ENCODE measurements at places on chromosomes 3 and 15.

DNA sequence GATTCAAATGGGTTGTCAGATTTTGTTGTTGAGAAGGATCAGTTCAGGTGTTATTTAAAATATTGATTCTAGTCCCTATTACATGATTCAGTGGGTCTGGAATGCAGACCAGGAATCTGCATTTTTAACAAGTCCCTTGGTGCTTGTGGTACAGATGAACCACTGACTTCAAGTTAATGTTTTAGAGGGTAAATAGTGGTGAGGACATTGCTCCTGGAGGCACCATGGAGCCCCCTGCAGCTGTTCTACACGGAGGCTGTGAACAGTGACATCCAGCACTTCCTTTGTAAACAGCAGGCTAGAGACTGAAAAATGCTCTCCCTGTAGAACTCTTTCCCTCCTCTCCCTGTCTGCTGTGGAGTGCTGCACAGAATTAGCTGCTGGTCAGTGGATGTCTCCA, 4.8 kb upstream of the FSIP1 start:
- no peak for DNase-seq

DNA sequence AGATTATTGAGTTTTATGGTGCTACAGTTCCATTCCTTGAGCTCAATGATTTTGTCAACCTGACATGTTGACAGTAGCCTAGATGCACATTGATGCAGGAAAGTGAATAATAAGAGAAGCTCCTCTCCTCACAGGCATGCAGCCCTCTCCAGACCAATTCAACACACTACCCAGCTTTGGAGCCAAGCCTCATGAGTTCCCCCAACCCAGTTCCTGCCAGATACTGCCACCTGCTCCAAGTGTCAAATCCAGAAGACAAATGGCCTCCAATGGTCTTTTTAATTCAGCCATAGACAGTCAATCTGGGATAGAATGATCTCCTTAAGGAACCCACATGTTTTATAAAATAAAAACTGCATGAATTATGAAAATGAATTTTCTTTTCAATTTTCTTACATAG, 83.7 kb upstream of the ARHGEF3 start:
- no peak for DNase-seq

GRCh38 chr3:107641572-107642307, 119.0 kb downstream of the BBX start:
- DNase-seq = no peak

DNA sequence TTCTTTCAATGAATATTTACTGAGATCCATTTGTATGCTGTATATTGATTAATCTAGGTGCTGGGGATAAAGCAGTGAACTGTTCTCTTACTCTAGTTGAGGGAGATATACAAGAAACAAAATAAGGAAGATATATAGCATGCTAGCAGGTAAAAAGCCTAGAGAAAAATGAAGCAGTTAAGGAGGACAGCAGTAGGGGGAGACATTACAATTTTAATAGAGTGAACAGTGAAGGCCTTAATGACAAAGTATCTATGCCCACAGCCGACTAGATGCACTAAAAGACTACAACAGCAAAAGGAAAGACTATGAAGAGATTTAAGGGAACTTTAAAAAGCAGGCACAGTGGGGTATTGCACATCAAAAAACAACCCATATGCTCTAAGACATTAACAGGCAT, 81.4 kb downstream of the XRN1 start:
- no peak for DNase-seq

DNA sequence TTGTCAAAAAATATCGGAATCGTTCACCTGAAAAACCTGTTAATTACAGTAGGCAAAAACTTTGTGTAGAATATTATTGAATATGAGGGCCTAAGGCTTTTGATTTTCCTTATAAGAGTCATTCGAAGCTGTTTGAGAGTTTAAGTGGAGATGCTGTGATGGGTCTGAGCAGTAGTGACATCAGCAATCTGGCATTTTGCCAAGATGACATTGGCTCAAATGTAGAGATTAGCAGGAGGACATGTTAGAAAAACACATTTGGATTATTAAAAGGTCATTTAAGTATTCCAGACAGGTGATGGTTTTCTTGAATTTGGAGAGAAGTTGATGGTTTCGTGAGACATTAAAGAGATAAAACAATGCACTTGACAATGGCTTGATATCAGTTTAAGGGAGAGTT, 12.9 kb downstream of the OR5AC2 start:
- DNase-seq = no peak

- DNase-seq = no peak
These were observed 29.5 kb downstream of the GALNT15 start for GRCh38 chr3:16203671-16204629.

DNA sequence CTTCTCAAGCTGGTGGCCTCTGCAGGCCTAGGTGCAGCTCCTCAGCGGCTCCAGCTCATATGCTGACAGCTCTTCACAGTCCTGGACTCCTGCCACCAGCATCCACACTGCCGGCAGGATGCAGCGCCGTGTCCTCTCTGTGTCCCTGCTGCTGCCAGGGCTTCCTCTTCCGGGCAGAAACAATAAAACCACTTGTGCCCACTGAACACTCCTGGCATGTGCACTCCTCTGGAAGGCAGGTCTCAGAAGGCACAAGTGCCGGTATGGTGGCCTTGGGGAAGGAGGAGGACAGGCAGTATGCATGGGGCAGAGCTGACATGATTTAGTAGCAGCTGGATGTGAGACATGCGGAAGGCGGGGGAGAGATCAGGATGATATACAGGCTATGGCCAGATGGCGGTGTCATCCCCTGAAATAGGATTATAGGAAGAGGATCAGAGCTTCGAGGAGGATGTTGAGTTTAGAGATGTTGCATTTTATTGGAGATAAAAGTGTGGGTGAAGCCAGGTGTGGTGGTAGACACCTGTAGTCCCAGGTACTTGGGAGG, 7.5 kb upstream of the MAN2A2 start:
- no peak for DNase-seq

DNA sequence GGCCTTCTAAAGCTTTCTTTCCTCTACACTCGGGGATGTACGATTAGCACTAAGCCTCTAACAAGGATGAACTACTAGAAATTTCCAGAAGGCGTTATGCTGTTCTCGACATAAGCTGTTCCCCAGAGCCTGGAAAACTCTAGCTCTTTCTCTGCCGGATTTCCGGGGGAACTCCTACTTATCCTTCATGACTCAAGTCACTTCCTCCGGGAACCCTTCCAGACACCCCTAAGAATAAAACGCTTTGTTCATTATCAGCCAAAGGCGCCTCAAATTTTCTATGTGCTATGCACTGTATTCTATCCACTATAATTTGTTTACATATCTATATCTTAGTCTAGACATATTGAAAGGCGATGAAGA, 455 bp upstream of the SNAP23 start:
- no peak for DNase-seq

DNA sequence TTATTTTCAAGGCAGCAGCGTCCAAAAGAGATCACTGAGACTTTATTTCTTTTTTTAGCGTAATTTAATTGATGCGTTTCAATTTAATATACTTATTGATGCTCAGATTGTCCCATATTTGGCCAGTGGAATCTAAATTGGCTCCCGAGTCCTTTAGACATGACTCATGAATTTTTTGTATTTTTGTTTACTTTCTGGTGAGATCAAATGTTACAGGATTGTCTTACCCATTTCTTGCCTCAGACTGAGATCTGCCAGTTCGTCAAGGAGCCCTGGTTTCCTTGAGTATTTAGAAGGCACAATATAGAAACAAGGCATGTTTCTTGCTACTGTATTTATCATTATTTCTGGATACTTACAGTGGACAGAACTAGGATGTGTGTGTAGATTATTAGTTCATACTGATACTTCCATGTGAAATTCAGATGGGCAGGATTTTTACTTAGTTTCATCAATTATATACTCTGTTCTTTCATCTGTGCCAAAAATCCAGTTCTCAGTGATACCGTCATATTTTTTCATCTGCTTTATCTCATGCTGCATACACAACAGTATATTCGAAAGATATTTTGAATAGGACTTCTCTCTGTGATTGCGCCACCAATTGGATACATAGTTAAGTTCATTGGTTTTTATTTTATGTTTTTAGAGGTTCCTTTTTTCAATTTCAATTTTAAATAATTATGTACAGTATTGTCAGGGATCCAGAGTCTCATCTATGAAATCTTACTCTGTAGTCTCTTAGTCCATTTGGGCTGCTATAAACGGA, 436.9 kb upstream of the C2CD4B start:
- no peak for DNase-seq

GRCh38 chr3:193719735-193720134, 126.7 kb downstream of the OPA1 start:
- no peak for DNase-seq

GRCh38 chr3:146493761-146494160, 24.4 kb upstream of the PLSCR2 start:
- DNase-seq = no peak

DNA sequence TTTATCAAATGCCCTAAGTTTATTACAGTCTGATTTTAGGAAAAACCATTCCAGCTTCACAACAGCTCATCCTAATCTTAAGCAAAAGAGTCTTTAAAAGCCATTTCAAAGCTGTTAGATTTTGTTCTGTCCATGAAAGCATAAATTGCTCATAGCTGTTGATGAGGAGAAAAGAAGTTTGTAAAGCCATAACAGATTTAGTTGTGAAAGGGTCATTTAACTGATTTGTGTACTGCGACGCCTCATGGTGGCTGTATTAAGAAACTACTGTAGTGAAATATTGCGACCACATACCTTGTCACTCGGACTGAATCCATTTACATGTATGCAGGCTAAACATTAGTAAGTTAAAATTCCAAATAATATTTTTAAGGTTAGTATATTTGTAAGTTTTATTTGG, 20.9 kb downstream of the BBX start:
- no peak for DNase-seq

DNA sequence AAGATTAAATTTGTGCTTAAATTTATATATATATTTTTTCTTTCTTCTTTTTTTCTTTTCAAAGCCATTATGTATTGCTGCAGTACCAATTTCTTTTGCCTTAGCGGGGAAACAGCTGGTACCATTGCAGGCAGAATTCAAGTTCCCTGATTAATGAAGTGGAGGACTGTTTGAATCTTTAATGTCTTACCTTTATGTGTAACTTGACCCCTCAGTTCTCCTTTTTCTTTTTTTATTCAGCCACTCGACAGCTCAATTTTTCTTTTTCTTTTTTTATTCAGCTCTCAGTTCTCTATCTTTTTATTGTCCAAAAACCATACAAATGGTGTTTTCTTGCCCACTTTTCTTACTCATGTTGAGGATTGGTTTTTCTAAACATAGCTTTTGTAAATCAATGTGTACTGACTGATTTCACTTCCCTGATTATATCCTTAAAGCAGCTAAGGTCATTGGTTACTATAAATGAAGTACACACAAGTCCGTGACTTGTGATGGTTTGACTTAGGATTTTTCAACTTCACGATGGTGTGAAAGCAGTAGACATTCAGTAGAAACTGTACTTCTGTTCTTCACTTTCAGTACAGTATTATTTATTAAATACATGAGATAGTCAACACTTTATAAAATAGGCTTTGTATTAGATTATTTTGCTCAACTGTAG, 22.8 kb downstream of the ATP2C1 start:
- DNase-seq = no peak

GRCh38 chr15:100193277-100193860, 148.4 kb downstream of the ADAMTS17 start:
- DNase-seq = no peak

DNA sequence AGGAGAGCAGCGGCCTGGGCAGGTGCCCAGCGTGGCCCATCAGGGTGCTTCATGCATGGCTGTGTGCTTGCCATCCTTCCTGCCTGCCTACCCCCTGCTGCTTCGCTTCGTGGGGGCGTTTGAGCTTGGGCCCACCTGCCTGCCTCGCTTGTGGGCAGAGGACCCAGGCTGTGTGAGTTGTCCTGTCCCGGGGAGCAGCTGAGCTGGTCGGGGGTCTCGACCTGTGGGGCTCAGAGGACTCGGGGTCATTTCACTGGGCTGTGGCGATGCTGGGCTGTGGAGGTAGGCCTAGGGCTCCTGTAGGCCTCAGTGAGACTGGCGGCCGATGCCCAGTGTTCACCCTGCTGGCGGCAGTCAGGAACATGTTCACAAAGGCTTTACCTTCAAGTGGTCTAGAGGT, 12.1 kb upstream of the STAB1 start:
- DNase-seq = no peak

- DNase-seq = no peak
These were observed at the start of gene PPARG for GRCh38 chr3:12288182-12289129. PPARG (plus strand) TSS chr3:12289070; CDS start chr3:12379712, 90,642 bp downstream.

DNA sequence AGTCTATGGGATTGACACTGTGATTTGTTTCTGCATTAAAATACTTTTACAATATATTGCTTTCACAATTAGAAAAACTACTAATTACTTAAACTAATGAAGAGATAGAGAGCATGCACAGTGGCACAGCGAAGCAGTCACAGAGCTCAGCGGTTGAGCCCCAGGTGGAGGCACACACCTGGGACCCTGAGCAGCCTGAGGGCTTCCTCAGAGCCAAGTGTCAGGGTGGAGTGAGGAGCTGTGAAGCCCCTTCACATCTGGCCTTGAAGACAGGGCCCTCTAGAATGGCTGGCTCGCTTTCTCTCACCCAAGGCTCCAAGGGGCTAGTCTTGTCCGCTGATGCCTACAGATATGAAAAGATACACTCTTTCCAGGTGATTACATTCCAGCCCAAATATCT, 287.7 kb downstream of the ZNF385D start:
- no peak for DNase-seq

- DNase-seq = no peak
These were observed 27.9 kb downstream of the PLCL2 start for GRCh38 chr3:16912400-16913263.

GRCh38 chr15:33985287-33985686, 17.0 kb downstream of the CHRM5 start:
- DNase-seq = peak; percentile 69

GRCh38 chr15:46961795-46962194, 755.5 kb upstream of the SEMA6D start:
- no peak for DNase-seq

DNA sequence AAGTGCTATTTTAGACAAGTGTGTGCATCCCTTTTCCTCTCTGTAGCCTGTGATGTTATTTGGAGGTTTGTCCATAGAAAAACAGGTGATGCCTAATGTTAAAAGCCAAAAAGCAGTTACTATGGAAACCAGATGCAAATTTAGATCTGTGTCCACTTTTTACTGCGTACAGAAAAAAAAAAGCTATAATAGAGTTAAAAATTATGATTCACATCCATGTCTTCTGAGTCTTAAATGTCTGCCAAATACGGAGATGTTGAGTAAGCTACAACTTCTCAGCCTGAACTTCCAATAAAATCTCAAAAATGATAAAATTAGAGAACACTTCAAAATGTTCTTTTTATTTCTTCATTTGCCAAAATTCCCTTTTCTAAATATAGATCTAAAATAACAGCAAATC, 74.2 kb upstream of the GAP43 start:
- DNase-seq = no peak

- DNase-seq = no peak
These were observed 26.3 kb upstream of the PLCH1 start for GRCh38 chr3:155771126-155771525.

DNA sequence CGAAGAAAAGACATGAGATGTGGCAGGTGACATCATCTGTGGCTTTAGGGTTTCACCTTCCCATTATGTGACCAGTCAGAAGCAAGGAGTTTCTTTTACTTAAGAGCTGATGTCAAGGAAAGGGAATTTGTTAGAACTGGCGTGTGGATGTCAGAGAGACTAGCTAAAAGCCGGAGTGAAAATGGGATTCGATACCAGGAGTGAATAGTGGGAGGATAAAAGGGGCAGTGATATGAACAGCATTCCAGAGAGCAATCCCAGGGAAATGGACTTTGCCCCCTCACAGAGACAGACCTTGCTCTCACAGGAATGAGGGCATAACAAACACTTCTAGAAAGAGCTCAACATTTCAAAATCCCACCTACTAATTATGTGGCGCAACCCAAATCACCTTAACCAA, 5.9 kb upstream of the FMN1 start:
- no peak for DNase-seq
